ENCODE measurements at places on chromosomes 2 and 18. TPM values are rescaled to one million over a fixed set of nuclear protein-coding genes. Genes with fewer than 3 reads are reported as not detected.

DNA sequence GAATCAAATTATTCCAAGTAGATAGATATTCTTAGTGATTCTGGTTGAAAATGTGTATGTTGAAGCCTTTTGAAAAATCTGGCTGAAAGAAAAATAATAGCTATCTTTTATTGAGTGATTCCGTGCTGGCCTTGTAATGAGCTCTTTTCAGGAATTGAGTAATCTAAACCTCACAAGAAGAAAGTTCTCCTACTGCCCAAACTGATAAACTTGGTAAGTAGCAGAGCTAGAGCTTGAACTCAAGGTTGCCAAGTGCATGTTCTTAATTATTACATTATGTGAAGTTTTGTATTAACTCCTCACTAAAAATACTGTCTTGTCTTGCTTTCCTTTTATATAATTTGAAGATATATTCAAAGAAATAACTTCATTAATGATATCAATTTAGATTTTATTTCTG is 1.6 kb upstream of the PPP1R1C start:
- DNase-seq = no peak

- DNase-seq = no peak
Observed at GRCh38 chr2:147646818-147647468, 197.9 kb upstream of the ACVR2A start.

DNA sequence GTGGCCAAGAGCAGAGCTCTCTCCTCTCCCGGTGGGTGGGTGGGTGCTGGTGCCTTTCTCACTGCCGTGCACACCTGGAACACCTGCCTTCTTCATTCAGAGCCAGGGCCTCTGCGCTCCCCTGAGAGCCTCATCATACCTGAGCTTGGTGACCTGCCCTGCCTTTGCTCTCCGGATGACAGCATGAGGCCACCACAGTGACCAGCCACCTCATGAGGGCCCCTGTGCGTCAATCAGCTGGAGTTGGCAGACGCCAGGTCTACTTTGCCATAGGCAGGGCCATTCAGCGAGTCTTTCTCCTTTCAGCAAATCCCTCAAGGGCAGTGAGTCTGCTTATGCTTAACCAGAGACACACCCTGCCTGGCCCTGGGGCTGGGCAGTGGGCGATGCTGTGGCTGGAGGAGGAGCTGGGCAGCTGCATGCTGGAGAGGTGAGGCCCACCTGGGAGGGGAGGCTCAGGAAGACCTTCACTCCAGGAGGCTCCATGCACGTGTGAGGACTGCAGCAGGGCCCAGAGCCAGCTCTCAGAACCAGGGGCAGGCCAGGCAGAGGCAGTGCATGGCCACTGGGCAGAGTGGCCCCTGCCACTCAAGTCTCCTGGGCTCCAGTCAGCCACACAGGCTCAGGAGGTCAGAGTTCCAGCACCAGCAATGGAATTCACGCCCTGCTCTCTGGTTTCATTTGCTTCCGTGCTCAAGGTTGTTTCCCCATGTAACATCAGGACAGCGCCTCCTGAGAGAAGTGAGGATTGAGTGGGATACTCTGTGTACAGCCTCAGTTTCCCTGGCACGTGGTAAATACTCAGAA is 417.5 kb upstream of the MYT1L start:
- DNase-seq = no peak

DNA sequence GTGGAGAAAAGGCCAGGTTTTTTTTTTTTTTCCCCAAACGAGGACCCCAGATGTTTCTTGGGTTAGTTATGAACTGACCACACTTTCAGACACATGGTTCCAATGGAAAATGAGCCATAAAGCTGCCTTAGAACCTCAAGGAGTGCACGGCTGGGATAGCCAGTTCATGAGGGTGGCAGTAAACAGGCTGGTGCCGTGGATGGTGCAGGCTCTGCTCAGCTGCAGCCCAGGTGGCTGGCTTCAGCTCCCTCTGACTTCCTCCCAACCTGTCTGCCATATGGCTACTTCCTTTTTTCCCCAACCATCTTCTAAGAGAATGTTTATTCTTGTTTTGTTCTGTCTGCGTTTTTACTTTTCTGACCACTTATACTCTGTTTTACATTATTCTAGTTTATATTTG is 109.8 kb upstream of the LMAN1 start:
- no peak for DNase-seq

DNA sequence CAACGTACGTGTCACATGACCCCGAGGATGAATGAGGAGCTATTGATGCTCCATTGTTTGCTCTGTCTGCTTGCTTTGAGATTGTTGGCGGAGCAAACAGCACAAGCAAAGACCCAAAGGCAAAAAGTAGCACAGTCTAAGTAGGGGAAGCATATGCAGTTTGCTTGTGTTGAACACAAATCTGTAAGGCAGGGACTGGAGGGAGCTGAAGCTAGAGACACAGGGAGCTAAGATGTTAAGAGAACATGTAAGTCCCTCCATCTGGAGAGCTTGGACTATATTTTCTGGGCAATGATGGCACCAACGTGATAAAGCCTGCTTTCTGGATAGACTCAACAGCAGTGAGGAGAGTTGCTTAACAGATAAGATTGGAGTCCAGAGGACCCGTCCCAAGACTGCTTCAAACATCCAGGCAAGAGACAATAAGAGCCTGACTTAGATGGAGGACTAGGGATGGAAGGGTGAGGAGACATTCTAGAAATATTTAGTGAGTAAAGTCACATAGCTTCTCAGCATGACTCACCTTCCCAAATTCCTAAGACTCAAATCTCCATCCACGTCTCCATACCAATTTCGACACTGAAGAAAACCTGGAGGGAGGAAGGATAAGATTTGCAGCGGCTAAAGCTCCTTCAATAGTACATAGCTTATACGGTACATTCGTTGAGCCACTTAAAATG is 88.1 kb upstream of the KLF7 start:
- no peak for DNase-seq

The C1QL2 gene
- total RNA-seq = not detected

DNA sequence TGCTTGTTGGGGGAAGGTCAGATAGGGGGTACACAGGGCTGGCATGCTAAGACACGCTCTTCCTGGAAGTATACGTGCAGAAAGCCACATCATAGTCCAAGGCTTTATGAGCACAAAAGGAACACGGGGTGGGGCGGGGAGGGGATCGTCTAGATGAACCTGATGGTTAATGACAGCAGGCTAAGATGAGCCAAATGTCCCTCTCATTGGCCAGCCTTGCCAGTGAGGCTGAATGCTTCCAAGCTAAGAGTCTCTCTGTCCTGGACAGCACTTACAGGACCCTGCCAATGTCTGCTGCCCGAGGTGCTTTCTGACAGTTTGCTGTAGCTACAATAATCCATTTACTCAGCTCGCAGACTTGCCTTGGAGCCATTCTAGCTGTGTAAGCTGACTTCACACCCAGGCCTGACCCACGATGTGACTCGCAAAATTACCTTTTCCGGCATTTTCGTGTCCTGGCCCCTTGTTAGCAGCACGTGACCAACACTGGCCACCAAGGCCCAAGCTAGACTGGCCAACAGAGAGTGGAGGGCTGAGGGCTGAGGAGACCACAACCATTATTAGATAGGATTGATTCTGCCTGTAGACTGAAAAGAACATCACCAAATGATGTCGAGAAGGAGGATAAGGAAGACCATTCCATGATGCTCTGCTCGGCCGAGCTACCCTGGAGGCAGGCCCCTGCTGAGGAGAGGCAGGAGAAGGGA is 84.2 kb downstream of the MALT1 start:
- no peak for DNase-seq

- no peak for DNase-seq
Observed at GRCh38 chr2:96116424-96116878, at the start of gene ADRA2B. ADRA2B (minus strand) TSS chr2:96116571; CDS start chr2:96116149, 422 bp downstream.

The PIEZO2 gene
- total RNA-seq = 3.1 TPM

The GRB14 gene
- 21.7 TPM for total RNA-seq

The SLC11A1 gene
- total RNA-seq = 122 TPM

The NAGK gene
- total RNA-seq = 112 TPM

DNA sequence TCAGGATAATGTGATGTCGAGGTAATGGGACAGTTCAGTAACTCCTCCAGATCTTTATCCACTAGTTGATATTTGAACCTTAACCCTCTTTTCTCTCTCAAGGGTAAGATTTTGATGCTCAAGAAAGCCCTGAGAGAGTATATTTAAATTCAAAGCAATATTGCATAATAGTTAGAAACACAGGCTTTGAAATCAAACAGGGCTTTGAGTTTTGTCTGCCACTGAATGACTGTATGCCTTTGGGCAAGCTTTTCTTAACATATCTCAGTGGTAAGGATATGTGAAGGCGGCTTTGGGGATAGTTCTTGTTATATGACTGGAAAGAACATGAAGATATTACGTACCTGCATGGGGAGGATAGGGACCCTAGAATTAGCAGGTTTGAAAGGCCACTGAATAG is 11.1 kb downstream of the ITPRID2 start:
- DNase-seq = no peak

DNA sequence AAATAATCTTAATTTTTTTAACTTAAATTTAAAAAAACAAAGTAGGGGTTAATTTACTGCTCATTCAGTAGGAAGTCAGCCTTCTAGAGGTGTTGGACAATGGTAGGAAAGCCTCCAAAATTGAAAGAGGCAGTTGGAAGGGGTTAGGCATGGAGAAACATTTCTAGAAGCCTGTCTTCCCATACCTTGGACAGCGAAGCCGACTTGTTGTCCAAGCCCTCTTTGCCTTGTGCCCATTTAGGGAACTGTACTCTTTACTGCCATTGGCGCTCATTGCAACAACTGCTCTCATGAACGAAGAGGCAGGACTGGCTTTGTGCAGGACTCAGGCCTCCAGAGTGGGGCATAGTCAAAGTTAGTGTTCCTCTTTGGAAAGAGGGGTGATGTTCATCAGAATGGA is 333.3 kb downstream of the HRH4 start:
- DNase-seq = no peak

The MAPK4 gene
- not detected for total RNA-seq

The FTCDNL1 gene
- 4.4 TPM for total RNA-seq

DNA sequence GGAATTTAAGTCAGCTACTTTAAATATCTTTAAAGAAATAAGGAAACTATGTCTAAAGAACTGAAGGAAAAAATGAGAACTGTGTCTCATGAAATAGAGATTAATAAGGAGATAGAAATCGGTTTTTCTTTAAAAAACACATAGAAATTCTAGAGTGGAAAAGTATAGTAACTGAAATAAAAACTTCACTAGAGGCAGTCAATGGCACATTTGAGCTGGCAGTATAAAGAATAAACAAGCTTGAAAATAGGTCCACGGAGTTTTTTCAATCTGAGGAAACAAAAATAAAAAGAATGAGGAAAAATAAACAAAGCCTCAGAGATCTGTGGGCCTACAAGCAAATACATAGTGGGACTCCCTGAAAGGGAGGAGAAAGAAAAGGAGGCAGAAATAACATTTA is 127.5 kb downstream of the TWIST2 start:
- no peak for DNase-seq

DNA sequence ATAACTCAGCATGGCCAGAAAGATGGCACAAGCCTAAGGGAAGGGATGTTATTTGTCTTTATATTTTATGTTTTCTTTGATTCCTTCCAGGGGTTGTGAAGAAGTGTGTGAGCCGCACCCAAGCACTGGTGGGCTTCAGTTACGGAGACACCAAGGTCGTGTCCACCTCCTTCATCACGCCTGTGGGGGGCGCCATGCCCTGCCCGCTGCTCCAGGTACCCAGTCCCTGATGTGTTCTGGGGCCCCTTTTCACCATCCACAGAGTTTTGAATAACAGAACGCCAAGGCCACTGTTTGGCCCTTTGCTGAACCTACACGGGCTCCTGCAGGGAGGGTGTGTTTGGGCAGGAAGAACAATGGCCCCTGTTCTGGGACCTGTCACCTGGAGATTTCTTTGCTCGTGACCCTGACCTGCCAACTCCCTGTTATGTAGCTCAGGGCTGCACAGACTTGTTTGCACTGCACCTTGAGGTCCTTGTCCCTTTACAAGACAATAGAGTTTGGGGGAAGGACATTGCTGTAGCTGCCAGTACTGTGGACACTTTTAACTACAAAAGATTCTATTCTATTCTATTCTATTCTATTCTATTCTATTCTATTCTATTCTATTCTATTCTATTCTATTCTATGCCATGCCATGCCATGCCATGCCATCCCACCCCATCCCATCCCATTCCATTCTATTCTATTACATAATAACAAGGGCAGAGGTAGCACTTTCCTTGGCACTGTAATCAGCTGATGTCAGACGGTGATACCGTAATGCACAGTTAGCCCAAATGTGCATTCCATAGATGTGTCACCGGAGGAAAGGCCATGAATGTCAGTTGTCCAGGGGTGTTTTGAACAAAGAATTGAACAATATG is 48.2 kb upstream of the CNGA3 start:
- no peak for DNase-seq

DNA sequence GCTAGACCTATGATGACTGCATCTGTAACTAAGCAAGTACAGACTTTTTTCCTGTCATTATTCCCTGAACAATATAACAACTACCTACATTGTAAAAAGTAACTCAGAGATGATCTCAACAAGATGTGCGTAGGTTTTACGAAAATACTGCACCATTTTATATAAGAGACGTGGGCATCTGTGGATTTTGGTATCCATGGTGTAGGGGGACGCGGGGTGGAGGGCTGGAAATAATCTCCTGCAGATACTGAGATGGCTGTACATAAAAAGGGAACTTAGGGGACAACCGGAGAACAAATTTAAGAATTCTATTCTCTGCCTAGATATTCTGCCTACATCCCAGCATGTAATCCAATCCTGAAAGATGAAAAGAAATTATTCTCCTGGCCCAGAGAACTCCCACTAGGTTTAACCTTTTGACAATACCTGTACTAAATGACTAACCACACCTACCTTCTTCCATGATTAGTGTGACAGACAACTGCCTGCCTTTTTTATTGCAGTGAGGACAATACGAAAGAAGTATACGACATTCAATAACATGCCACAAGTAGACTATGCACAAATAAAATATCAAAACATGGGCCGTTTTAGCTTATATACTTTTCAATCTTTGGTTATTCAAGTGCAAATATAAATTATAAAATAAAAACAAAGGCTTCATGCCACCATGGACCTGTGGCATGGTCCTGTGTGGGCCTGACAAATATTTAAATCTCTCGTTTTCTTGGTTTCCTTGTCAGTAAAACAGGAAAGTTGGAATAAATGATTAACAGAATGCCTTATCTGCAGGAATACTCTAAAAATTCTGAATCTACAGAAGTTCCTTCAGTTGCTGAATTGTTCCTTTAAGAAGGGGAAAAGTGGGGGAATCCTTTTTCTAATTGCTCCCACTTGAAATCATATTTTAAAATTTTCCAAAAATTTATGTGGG is 46.3 kb downstream of the RTN4 start:
- no peak for DNase-seq

- no peak for DNase-seq
Observed at GRCh38 chr18:76102626-76103025, 392.4 kb downstream of the ZNF516 start.

The LOXHD1 gene
- 2.3 TPM for total RNA-seq

The LGALSL gene
- total RNA-seq = 21.7 TPM

DNA sequence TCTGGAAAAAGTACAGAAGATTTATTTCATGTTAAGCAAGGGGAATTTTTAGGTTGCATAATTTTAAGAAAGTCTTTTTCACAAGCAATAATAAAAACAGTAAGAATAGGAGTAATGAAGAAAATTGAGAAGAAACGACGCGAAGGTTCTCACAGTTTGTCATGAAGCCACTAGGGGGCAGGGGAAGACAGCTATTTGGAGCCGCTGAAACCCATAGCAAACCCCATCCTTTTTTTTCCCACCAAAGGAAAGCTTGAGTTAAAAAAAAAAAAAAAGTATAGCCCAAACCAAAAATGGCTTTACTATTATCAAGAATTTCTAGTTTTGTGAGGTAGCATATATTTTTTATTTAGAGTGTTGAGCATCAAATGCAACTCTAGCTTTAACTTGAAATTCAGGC is 300.9 kb downstream of the PHLPP1 start:
- no peak for DNase-seq

GRCh38 chr2:215921895-215922294 is 91.5 kb downstream of the MREG start:
- no peak for DNase-seq

The SIX3 gene
- total RNA-seq = not detected

Data from mesenteric fat pad (tissue), 1 donor.